ENCODE measurements at places on chromosomes 7 and 10.

GRCh38 chr7:28984631-28985030, 26.5 kb upstream of the TRIL start:
- no peak for DNase-seq

DNA sequence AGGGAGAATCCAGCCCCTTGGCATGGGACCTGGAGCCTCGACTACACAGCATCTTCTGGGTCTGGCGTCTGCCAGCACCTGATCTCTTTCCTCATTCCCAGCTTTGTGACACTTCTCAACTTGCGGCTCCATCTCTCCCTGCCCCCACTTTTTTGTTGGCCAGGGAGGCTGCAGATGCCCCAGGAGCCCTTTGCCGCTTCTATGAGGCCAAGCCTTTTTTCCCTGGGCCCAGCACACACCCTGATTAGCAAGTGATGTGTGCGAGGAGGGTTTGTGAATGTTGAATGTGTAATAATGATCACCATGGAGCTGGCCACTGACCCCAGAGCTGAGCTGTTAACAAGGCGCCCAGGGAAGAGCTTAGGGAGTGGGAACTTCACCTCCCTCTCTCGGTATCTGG, 4.4 kb downstream of the EVX1 start:
- DNase-seq, result no peak

GRCh38 chr7:30285067-30285535, 704 bp downstream of the ZNRF2 start:
- DNase-seq, result peak; percentile 30

GRCh38 chr10:92490387-92490786, 83.5 kb downstream of the IDE start:
- no peak for DNase-seq

GRCh38 chr10:70579234-70580002, 23.1 kb downstream of the PRF1 start:
- no peak for DNase-seq

DNA sequence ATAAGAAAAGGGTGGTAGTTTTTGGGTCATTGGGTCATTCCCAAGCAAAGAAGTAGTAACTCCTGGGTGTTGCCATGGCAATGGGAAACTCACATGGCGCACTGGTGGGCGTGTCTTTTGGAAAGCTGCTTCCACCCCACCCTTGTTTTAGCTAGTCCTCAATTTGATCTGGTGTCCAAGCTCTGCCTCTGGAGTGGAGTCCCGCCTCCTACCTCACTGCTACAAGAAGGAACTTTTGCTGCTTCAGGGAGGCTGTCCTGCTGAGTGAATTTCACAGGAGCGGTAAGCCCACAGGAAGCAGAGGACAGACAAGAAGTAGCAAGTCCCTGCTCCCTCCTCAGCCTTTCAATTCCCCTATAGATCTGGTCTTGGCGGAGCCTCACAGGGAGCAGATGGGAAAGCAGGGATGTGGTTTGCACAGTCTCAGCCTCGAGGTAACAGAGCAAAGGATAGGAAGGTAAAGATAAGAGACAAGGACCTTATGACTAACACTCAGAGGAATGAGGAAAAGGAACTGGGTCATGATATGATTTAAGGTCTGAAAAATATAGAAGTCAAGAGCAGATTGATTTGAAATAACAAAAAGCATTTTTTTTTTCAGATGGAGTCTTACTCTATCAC, 700.3 kb downstream of the TNS3 start:
- DNase-seq, result no peak

GRCh38 chr10:34644224-34644623, 170.9 kb downstream of the PARD3 start:
- no peak for DNase-seq

DNA sequence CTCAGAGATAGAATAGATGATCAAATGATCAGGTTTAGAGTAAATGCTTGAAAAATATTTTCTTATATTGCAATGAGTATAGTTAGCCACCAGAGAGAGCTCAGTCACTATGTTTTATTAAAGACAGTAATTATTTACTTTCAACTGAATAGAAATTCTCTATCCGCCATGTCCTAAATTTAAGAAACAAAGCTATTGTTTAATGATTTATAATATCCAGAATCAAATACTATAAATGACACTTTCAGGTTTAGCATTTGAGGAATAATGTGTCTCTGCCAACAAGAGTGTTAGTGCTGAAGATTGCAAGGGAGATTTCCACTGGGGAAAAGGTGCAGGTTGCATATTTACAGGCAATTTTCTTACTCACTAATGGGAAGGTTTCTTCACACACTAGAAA, 184.7 kb downstream of the DGKB start:
- DNase-seq, result no peak

DNA sequence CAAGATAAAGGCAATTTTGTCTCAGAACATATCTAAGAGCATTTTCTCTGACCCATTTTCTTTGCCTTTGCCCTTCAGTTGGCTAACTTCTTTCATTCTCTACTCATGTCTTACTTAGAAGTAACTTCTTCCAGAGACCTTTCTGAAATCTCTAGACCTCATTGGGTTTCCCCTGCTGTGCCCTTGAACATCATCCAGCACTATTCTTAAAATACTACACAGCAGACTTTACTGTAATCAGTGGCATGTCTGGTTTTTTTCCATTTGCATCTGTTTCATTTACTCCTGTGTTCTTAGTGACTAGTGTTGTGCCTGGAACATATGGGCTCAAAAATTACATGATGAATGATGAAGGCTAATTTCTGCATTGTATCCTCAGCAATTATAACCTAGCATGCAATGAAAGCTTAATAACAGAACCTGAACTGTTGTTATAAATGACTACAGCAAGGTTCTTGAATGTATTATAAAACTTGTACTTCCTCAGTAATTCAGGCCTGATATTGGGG, 301.9 kb downstream of the CDK14 start:
- no peak for DNase-seq

Measured in stimulated activated CD8-positive, alpha-beta memory T cell treated with anti-CD3 and anti-CD28 coated beads, Interleukin-12 subunit alpha, Interleukin-12 subunit beta, amount 100 ng/mL, for 4 hours (primary cell).